ENCODE measurements at places on chromosomes 3 and 15.

DNA sequence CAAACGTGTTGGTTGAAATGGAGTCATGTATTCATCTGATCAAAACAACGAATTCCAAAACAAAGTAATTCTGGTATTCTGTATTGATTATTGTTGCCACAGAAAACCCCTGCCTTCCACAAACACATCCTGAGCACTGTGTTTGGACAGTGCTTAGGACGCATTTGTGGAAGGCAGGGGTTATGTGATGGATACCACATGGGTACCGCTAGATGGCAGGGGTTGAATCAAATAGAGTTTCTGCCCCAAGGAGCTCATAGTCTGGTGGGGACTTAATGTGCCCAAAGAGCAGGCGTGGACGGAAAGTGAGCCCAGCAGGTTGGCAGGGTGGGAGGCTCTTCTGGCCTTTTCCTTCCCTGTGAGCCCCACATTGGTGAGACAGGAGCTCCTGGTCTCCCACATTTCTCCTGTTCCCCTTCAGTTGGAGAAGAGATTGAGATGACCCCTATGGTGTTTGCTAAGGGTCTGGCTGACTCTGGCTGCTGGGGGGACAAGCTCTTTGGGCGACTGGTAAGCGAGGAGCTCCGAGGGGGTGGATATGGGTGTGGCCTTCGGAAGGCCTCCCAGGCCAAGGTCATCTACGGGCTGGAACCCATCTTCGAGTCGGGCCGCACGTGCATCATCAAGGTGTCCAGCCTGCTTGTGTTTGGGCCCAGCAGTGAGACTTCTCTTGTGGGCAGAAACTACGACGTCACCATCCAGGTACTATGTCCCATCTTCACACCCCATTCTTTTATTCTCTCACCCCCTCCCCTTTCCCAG lies 22.1 kb upstream of the SLC28A1 start:
- DNase-seq: no peak

GRCh38 chr3:71560665-71561064 lies 22.9 kb downstream of the FOXP1 start:
- no peak for DNase-seq

DNA sequence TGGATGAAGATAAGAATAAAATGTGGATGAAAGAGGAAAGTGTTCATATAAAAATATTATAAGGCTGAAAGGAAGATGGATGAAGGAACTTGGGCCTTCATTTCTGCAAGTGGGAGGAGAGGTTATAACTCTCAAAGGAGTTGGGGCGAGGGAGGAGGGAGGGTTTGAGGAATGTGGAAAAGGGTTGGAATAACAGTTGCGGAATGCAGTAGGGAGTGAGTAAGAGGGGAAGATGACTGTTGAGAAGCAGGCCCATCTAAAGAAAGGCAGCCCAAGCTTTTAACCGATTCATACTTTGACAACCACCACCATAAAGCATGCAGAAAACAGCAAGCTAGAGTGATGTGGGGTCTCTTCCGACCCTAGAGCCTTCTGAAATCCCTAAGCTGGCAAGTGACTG lies 8.3 kb upstream of the TM4SF4 start:
- no peak for DNase-seq

GRCh38 chr3:129445471-129445870 lies 5.4 kb downstream of the IFT122 start:
- no peak for DNase-seq

DNA sequence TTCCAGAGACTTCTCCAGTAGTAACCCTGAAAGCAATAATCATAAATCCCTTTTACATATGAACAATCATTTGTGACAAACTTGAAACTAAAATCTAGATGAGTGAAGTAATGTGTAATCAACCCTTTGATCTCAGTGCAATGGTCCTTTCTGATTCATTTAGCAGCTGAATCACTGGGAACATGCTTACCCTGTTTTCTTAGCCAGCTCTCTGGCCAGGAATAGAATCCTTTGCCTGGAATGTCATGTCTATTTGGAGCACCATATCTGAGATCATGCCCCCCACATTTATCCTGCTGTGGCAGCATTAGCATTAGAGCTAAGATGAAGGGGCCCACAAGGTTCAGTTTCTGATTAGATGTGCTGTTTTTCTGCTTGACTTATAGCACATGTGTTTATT lies 309.8 kb downstream of the OXSM start:
- no peak for DNase-seq

DNA sequence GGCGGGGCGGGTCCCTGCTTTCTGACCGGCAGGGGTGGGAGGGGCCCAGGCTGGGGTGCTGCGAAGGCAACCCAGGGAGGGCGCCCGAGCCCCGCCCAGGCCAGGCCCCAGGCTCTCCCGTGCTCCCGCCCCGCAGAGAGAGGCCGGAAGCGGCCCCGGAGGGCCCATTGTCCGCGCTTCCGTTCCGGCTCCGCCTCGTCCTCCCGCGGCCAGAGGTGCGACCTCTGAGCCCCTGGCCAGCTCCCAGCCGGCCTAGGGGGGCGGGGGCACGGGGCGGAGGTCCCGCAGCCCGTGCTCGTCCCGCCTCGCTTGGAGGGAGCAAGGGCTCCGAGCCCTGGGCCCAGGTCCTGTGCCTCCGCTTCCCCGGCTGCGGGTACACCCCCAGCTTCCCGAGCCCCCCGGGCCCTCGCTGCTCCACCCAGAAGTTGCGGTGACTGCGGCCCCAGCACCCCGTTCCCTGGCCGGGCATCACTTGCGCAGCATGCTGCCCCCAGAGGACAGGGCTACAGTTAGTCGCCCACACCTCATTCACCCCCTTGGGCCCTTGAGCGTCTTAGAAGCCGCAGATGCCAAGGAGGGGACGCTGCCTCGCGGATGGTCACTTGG lies 20.4 kb upstream of the PLXND1 start:
- DNase-seq: no peak

- DNase-seq: no peak
Measured at GRCh38 chr15:77012868-77013267, 17.9 kb downstream of the PSTPIP1 start.

DNA sequence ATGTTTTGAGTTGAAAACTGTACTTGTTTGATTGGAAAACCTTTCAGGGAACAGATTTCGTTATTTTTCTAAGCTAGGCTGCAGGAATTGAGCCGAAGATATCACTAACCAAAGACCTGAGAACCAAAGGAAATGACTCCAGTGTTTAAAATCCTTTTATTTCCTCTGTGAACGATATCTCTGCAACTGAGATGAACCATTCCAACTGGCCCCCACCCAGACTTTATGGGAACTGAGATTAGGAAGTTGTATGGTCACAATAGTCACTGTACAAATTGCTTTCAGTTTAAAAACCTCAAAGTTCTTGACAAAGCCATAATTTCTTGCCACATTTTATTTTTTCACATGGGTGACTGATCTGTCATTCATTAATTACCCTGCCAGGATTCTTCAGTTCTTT lies 232.4 kb downstream of the RBMS3 start:
- no peak for DNase-seq

DNA sequence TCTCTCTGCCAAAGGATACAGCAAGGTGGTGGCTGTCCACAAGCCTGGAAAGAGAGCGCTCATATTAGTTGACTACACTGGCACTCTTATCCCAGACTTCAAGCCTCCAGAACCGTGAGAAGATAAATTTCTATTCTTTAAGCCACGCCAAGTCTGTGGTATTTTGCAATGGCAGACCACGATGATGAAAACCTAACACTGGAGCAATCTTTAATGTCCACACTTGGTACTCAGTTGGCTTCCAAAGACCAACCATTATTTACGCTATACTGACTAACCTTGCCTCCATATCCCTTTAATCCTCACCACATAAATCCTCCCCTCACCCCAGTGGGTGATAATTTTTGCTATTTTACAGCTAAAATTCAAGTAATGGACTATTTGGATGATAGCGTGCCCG lies 16.9 kb upstream of the LACTB start:
- DNase-seq: no peak

- no peak for DNase-seq
Measured at GRCh38 chr15:31296219-31296645, 30.4 kb upstream of the KLF13 start.

DNA sequence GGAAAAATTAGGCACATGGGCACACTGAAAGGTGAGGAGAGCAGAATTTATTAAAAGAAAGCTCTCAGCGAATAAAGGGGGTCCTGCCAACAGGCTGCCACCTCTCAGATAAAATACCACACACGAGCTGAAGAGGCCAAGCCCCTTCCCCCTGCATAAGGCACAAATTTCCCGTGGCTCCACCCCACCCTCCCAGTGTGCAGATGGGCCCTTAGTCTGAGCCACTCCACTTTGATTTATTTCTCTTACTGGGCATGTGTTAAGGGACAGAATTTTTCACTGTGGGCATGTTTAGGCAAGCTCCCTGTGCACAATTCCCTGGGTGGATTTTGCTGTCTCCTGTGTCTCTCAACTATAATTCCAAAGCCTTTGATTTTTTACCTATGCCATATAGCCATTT lies 409.8 kb downstream of the TBL1XR1 start:
- DNase-seq: no peak

GRCh38 chr3:50673931-50674330 lies 796 bp upstream of the DOCK3 start:
- DNase-seq: no peak

DNA sequence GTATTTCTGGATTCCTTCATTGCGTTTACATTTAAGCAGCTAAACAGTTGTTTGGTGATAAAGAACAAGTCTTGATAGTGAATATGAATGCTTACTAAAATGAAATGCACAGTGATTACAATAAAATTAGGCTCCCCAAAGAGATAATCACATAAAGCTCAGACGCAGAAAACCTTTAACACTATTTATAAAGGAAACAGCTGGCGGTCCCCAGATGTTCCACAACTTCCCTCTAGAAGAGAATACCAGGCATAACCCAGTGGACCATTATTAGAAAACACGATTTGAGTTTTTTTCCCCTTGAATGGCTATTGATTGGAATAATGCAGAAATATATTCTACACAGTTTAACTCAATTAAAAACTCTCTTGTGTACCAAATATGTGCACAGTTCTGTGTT lies 573.2 kb downstream of the DIPK2A start:
- DNase-seq: no peak

GRCh38 chr3:98769448-98769847 lies 6.3 kb downstream of the ST3GAL6 start:
- DNase-seq: no peak

GRCh38 chr15:36501063-36501678 lies 78.3 kb upstream of the CDIN1 start:
- no peak for DNase-seq

- no peak for DNase-seq
Measured at GRCh38 chr3:162125790-162126189, 629.2 kb downstream of the OTOL1 start.

DNA sequence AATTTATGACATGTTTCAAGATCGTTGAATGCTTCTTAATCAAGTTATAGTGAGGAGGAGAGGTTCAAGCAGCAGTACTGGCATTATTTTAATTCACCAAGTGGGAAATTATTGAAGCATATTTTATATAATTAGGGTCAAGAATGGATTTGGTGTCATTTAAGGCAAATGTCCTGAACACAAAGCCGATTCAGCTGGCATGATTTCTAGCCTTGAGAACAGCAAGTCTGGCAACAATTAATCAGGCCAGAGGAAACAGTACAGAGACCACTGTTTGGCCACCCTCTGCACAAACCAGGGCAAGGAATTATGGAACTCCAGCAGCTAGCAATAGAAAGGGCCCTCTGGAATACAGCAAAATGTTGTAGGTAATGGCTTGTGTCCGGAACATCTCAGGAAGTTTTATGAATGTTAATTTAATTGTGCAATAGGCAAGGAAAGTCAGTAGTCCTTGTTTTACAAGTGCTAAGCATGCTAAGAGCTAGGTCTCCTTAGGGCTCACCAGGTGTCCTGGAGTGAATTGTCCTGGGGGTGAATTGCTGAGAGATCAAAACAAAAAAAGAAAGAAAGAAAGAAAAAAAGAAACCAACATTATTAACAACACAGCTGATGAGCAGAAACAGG lies 38.7 kb upstream of the SNRK start:
- DNase-seq: no peak

GRCh38 chr3:157586293-157586692 lies 83.1 kb upstream of the VEPH1 start:
- no peak for DNase-seq

GRCh38 chr3:6771171-6771570 lies 89.7 kb upstream of the GRM7 start:
- no peak for DNase-seq

- no peak for DNase-seq
Measured at GRCh38 chr3:46162975-46163555, 45.0 kb downstream of the CCR1 start.

- no peak for DNase-seq
Measured at GRCh38 chr3:111781561-111782446, 77.3 kb upstream of the PHLDB2 start.

- no peak for DNase-seq
Measured at GRCh38 chr15:99361545-99362185, 110.4 kb downstream of the LRRC28 start.

- DNase-seq: no peak
Measured at GRCh38 chr15:70892912-70893560, 410 bp downstream of the LRRC49 start.

- no peak for DNase-seq
Measured at GRCh38 chr3:156749244-156749643, 74.9 kb downstream of the TIPARP start.

All from stimulated activated CD4-positive, alpha-beta T cell treated with anti-CD3 and anti-CD28 coated beads, Interleukin-1b, Interleukin-23, amount 100 ng/mL, for 1 hour (primary cell).